ENCODE measurements at places on chromosomes 3 and 15. TPM values are rescaled to one million over a fixed set of nuclear protein-coding genes. Genes with fewer than 3 reads are reported as not detected.

The RPS27L gene
- 118 TPM for total RNA-seq

The CHCHD6 gene
- 8.5 TPM for total RNA-seq

The THBS1 gene
- total RNA-seq, result 183 TPM

The LRRC31 gene
- not detected for total RNA-seq

The LYZL4 gene
- not detected for total RNA-seq

The SLC2A2 gene
- total RNA-seq, result not detected

The PPP2R3A gene
- total RNA-seq, result 31.0 TPM

The SNX1 gene
- 103 TPM for total RNA-seq

The CPEB1 gene
- 6.2 TPM for total RNA-seq

The PAK6 gene
- total RNA-seq, result 4.6 TPM

The HYAL3 gene
- 3.4 TPM for total RNA-seq

The TRIM59 gene
- total RNA-seq, result 2.6 TPM

The LMOD3 gene
- total RNA-seq, result 1.6 TPM

The TM4SF18 gene
- total RNA-seq, result 10.2 TPM

The NLGN1 gene
- total RNA-seq, result 13.4 TPM

The CD80 gene
- not detected for total RNA-seq

The CCDC13 gene
- total RNA-seq, result 4.3 TPM

The FBXL22 gene
- 21.7 TPM for total RNA-seq
